ENCODE measurements at places on chromosomes 11 and 22.

DNA sequence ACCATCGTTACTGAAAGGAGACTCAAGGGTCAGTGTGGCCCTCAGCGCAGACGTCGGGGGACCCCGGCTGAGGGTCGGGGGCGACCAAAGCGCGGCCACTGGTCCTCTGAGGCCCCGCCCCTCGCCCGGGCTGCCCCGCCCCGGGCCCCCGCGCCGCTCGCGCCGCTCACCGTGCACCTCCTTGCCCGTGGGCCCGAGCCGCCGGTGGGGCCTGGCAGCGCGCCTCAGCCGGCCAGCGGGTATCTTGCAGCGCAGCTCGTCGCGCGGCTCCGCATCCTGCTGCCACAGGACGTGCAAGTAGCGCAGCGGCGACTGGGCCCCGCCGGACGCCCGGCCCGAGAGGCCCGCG lies 419 bp downstream of the ANKRD54 start:
- DNase-seq = no peak

DNA sequence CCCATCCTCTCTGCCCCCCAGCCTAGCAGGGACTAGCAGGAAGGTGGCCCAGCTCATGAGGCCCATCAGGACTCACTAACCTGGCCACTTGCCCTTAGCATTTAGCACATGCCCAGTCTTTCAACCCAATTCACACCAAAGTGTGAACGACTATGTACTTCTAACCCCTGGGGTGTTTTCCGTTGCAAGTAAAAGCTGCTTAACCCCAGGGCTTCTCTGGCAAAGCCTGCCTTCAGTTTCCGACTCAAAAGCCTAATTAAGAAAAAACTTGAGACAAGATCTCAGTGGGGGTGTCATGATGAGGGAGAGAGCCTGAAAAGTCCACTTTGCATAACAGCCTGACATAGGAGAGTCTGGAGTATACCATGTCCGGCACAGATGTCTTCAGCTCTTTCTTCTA lies 347.8 kb downstream of the MN1 start:
- no peak for DNase-seq

- no peak for DNase-seq
Observed at GRCh38 chr11:31110830-31111229, 258.7 kb downstream of the DCDC1 start.

- DNase-seq = no peak
Observed at GRCh38 chr11:1835671-1836010, 851 bp downstream of the SYT8 start.

DNA sequence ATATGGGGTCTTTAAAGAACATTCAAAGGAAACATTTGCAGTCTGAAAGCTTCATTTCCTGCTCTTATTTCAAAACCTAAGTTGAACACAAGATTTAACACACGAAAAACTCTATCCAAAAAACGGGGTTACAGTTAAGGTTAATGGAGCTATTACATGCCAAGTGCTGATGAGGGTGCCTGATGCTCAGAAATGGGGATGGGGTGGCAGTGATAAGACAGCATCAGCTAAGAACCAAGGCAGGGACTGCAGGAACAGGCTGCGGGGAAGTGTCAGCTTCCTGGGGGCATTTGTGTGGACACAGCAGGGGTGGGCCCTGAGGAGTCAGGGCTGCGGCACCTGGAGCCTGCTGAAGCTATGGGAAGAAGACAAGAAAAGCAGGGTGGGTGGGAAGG lies 12.2 kb downstream of the DGCR2 start:
- no peak for DNase-seq

DNA sequence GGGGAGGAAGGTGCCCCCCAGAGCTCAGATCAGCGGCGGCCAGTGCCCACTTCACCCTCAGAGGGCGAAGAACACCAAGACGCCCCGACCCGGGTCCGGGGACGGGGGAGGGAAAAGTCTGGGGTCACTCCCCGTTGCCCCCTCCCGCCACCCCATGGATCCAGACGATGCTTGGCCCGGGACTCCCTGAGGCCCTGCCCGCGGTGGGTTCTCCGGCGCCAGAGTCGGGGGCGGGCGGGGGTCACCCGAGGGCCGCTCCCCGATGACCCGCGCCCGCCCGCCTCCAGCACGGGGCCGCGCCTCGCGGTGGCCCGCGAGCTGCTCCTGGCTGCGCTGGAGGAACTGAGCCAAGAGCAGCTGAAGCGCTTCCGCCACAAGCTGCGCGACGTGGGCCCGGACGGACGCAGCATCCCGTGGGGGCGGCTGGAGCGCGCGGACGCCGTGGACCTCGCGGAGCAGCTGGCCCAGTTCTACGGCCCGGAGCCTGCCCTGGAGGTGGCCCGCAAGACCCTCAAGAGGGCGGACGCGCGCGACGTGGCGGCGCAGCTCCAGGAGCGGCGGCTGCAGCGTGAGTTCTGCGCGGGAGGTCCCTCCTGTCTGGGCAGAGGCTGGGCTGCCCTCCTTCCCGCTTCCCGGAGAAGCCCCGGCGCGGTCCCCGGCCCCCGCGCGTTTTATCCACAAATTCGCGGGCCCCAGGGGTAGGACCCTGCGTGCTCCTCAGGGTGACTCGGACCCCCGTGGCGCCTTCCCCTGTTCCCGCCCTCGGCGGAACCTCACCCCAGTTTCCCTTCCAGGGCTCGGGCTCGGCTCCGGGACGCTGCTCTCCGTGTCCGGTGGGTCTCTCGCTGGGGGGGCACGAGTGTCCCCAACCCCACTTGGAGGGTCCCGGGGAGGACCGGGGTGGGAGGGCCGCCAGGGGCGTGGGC lies 1.1 kb downstream of the NLRP6 start:
- DNase-seq = no peak

DNA sequence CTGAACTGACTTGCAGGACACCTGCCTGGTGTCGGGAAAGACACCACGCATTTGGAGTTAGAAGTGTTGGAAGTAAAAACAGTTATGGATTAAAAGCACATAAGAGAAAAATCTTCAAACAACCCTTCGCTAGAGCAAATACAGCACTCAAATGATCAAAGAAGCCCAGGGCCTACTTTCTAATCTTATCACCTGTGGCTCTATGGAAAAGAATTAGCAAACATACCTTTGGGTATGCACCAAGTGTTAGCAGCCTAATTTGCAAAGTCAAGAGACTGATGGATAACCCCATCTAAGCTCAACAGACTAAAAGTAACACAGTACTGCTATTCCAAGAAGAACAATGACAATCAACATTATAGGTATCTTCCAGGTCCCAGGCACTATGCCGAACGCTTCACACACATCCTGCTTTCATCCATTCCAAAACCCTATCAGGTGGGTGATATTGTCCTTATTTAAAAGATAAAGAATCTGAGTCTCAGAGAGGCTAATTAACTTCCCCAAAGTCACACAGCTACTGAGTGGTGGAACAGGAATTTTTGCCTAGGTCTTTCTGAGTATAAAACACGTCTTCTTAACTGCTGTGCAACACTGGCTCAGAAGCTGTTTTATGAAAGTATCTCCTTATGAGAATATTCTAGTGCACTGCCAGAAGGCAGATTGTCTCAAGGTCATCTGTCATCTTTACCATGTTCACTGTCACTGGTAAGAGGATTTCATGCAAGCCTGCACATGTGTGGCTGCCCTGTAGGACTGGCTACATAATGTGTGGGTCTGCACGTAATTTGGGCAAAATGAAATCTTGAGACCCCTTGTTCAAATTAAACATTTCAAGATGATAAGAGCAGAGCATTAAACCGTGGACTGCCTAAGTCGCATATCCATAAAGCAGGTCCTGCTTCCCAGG lies 16.4 kb downstream of the SLC1A2 start:
- DNase-seq = no peak

DNA sequence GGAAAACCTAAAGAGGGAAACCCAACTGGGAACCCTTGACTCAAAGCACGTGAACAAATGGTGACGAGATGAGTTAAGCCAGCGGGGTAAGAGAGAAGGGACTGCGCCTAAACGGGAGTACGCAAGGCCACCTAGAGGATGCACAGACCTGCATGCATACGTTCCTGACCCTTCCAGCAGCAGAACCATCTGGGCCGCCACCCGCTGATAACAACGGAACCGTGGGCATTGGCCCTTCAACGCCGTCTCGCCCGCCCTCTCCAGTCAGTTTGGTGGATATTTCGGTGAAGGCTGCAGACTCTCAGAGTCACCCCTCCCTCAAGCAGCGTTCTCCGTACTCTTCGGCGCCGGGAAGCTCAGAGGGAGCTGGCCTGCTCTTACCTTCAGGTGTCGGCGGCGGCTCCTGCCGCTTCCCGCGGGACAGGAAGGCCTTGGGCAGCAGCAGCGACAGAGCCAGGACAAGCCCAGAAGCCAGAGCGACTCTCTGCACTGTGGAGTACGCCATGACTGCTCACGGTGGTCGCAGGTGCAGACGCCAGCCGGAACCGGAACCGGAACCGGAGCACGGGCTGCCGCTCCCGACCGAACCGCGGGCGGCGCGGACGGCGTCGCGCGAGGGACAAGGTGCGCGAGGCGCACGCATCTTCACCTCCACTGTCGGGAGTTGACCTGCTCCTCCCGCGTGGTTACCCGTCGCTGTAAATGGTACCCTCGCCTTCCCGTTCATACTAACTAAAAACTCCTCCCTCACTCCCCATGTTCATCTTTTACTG lies at the start of gene RIC3:
TSS of gene RIC3 (minus strand) at position 541 of the 773 bp plus-strand sequence. CDS start at position 505, 36 bp downstream.
- DNase-seq = no peak
